Stimulated activated CD4-positive, alpha-beta T cell treated with anti-CD3 and anti-CD28 coated beads, Interleukin-12 subunit alpha, Interleukin-12 subunit beta, amount 100 ng/mL, for 48 hours (primary cell): ENCODE measurements at places on chromosomes 7 and 10.

DNA sequence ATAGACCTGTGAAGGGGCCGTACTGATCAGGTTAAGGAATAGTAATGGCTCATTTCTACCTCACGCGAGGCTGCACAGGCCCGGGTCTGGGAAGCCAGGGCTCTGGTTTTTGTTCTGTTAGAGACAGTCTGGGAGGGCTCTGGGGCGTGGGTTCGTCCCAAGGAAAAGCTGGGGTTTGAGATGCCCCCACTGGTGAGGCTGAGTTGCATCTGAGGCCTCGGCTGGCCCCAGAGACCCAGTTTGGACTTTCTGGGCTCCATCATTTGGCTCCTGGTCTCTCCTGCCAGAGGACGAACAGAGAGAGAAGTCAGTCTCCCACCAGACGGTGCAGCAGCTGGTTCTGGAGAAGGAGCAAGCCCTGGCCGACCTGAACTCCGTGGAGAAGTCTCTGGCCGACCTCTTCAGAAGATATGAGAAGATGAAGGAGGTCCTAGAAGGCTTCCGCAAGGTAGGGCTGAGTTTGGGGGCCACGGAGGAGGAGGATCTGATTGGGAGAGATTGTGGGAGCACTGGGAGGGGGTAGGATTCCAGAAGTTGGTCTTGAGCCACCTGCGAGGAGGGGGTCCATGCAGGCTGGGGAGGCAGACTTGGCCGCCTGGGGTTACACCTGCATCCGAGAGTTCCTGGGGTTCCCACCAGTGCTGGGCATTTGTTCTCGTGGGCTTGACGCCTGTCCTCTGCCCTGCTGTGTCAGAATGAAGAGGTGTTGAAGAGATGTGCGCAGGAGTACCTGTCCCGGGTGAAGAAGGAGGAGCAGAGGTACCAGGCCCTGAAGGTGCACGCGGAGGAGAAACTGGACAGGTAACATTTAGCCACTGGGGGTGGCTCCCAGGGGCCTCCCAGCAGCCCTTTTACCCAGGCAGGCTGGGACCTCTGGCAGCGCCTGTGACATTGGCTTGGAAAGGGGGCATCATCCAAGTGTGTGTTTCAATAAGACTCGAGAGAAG is 22.5 kb upstream of the BTBD16 start:
- DNase-seq: no peak

- no peak for DNase-seq
Observed at GRCh38 chr7:24982917-24983316, 2.9 kb upstream of the OSBPL3 start.

GRCh38 chr10:99365736-99366135 is 36.6 kb downstream of the CNNM1 start:
- DNase-seq: no peak

DNA sequence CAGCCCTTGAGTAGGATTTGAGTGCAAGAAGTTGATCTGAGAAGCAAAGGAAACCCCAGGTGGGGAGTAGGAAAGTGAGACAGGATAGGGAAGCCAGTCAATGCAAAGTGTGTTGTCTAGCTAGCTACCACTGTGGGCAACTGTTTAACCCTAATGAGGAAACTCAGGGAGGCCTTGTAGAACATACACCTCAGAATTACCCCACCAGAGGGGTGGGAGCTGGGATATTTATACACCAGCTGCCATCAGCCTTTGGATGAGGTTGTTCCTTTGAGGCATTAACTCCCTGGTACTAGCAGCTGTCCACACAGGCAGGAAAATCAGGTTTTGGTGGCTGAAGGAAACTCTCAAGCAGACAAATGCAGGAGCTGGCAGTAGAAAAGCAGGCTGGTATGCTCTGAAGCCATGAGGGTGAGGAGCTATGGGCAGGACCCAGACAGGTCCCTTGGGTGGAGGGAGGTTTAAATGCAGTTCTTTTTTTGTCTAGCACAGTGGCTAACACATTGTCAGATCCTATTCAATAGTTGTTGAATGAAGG is 60.1 kb upstream of the ARID5B start:
- no peak for DNase-seq

DNA sequence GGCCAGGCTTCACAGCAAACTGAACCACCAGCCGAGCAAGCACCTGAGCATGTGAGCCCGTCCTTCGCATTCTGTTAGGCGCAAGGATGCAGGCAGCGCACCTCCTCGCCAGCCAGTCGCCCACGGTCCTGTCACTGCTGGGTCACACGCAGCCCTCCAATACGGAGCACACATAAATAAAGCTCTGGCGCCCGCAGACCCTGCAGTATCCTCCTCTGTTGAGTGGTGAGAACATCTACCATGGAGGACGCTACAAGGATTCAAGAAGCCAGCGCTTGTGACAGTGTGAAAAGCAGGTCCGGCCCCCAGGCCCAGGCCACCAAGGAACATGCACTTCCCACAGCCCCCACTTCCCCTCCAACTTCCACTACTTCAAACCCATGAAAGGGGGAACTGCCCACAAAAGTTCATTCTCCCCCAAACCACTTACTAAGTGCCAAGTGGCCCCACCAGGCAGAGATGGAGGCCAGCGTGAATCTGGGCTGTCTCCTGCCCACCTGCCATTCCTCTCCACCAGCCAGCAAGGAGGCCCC is 34.8 kb downstream of the VOPP1 start:
- no peak for DNase-seq

- no peak for DNase-seq
Observed at GRCh38 chr10:51066231-51066630, 8.1 kb upstream of the PRKG1 start.

DNA sequence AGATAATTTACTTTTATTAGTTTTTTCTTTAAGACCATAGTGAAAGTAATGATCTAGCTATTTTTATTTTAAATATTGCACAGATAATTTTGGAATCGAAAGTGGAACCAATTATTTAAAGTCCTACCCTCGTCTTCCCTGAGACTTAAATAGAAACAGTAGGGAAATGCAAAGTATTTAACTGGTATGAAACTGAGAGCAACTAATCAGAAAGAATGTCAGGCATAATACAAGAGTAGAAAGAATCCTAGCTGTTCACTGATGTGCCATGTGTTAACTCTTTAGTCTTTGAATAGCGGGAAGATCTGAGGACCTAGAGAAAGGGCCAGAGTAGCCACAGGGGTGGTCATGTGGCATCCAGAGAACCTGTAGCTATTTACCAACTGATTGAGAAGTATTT is 630.0 kb downstream of the NRG3 start:
- DNase-seq: no peak

- no peak for DNase-seq
Observed at GRCh38 chr10:116653885-116654284, 33.1 kb downstream of the PNLIPRP2 start.
